ENCODE measurements at places on chromosomes 12 and 14.
A peak's percentile ranks its signal among the peaks of the same experiment; 100 is the strongest.

DNA sequence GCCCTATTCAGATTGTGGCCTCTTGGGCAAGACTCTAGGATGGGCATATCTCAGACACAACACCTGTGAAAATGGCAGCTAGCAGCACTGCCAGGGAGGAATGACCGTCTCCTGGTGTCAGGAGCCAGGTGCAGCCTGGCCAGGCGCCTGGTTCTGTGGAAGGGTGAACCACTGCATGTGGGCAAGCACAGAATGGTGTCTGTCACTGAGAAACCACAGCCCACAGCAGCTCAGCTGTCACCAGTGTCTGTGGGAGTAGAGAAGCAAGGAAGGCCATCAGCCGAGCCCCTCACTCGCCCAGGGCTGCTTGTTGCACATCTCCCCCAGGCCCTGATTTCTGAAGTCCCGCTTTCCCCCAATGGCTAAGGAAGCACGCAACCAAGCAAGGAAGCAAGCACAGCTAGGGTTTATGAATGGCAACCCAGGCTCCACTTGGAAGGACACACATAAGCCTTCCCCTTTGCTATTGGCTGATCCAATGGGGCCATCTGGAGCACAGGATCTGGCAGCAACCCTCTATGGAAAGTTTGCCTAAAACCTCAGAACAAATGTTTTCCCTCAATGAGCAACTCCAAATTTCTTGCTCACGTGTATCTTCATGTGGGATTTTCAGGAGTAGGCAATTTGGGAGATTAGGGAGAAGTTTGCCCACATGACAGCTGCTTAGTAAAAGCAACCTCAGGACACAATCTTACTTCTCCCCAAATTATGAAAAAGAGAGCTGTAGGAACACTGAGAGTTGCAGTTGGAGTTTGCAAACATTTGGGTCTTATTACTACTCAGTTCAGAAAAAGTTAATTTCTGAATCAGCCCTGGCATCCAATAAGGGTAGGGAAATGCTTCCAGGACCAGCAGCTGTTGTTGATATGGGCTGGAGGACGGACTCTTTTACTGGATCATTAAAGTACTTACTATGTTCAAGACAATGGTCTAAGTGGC lies 44.7 kb downstream of the GPHB5 start:
- DNase-seq, result no peak

GRCh38 chr12:50984586-50985298 lies 32.4 kb downstream of the HIGD1C start:
- DNase-seq, result no peak

- peak; percentile 81 for DNase-seq
Measured at GRCh38 chr14:104689109-104689880, at the start of gene INF2. Gene INF2 (plus strand): TSS chr14:104689618. CDS start chr14:104701366, 11,748 bp downstream.

DNA sequence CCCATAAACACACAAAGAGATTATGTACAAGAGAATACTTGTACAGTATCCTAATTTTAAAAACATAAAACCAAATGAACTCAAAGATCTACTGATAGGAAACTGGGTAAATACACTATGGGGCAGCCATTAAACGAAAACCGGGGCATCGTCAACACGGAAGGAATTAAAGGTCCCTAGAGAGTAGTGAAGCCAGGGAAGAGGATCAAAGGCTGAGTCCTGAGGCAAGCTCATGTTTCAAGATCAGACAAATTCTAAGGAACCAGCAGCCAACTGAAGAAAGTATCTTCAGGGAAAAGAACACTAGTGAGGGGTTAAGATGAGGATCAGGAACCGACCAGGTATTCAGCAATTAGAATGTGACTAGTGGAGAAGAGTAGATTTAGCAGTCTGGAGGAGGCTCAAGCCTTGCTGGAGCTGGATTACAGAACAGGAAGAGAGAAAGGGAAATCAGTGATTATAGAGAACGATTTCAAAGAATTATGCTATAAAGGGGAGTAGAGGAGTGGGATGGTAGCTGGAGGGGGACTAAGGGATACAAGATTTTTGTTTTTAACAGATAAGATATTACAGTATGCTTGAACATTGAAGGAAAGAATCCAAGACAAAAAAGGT lies 23.7 kb downstream of the SEL1L start:
- no peak for DNase-seq

- no peak for DNase-seq
Measured at GRCh38 chr12:18684430-18684829, 53.4 kb downstream of the PLCZ1 start.

DNA sequence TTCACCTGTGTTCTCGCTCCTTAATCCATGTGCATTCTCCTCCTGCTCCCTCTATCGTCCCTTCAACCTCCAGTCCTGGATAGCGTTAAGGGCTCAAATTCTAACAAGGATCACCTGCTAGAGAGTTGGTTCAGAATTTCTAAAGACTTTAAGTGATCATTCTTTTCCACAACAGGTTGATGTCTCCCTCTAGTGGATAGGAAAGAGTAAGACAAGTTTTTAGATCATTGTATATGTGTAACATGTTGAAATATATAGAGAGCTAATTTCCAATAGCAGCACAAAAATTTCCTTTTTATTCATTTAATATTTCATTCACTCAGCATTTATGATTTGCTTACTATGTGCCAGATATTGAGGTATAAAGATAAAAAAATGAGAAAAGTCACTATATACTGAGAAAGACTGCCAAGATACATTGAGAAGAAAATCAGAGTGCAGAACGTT lies 9.3 kb upstream of the ESR2 start:
- no peak for DNase-seq

GRCh38 chr12:23025372-23026016 lies 400.5 kb downstream of the ETNK1 start:
- no peak for DNase-seq

- DNase-seq, result no peak
Measured at GRCh38 chr12:108381787-108382436, 42.8 kb upstream of the CMKLR1 start.

DNA sequence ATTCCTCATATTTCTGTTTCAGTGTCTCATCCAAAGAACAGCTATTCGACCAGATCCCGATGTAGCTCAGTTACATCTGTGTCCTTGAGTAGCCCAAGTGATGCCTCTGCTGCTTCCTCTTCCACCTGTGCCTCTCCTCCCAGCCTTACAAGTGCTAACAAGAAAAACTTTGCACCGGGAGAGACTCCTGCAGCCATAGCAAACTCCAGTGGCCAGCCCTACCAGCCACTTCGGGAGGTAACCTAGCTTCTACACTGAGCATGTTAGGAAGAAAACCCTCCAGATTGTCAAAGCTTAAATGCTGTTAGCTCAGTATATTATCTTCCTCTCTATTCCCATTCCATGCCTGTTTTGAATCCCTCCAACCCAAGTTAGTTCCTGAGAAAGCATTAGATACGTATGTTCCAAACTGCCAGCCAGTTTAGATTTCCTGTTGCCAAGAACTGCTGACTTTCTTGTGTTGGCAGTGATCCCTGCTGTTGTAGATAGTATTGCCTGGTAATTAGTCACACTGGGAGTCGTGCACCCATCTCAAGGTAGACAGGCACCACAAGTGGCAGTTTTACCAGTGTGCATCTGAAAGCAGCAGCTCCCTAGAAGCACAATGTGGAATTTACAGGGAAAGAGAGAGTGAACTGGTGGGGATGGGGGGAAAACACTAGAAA lies 14.0 kb upstream of the KCNH3 start:
- no peak for DNase-seq
